Right renal cortex interstitium (tissue), 3 donors: ENCODE measurements at places on chromosomes 7 and 10.

DNA sequence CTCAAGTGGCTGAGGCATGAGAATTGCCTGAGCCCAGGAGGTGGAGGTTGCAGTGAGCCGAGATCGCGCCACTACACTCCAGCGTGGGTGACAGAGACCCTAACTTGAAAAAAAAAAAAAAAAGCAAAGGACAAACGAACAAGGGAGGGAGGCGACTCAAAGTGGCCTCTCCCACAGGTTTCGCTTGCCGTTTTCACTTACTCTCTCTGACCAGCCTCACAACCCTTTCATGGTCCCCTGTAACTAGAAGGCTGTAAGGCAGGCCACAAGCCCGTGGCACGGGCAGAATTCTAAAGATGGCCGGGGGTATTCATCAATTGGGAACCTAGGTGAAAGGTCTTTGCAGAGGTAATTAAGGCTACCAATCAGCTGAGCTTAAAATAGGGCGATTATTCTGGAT is 25.5 kb downstream of the GNA12 start:
- no peak for DNase-seq

DNA sequence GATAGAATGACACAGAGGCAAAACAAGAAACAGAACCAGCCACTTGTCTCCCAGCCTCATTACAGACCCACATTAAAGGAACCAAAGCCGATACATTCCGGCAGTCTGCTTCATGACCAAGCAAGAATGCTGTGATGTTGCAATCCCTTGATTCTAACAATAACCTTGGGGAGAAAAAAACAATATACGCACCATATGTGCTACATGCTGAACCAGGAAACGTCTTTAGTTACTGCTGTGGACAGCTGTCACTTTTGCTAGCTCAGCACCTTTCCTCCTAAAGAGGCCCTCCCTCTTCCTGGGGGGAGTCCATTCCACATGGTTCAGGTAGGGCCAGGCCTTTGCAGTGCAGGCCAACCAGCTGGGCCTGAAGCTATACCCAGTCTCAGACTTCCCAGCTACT is 79.1 kb downstream of the PRTFDC1 start:
- no peak for DNase-seq

GRCh38 chr7:114922026-114922651 is at the start of gene MDFIC:
MDFIC (plus strand) TSS chr7:114922094; CDS start chr7:114923034, 940 bp downstream.
- DNase-seq = peak; percentile 25

- DNase-seq = no peak
Measured at GRCh38 chr7:8125680-8126444, 136.1 kb downstream of the ICA1 start.

DNA sequence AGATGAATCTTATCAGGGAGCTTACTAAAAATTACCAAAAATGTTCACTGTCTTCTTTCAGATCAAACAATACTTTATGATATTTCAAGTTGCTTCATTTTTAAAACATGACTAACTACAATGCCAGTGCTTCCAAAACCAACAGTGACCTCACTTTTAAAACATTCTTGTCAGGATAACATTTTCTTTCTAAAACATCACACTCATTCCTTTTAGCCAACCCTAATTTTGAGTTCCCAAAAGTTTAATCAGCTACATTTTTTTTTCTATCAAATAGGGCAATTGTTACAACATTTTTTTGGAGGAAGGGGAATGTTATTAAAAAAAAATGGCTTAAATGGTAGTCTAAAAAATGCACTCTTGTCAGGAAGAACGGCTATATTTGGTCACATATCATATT is 37.3 kb downstream of the RTKN2 start:
- DNase-seq = no peak

DNA sequence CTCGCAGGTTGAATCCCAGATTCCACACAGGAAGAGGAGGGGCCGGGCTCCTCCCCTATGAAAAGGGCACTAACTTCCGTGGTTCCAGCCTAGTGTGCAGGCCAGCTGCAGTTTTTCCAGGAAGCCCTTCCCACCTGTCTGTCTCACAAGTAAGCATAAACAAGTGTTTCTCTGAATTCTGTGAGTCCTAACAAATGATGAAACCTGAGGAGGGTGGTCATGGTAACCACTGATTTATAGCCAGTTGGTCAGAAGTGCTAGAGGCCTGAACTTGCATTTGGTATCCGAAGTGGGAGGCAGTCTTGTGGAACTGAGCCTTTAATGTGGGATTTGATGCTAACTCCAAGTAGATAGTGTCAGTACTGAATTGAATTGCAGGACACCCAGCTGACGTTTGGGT is 54.7 kb upstream of the STEAP4 start:
- peak; percentile 79 for DNase-seq

GRCh38 chr7:155394413-155394812 is 63.5 kb upstream of the EN2 start:
- DNase-seq = no peak

- no peak for DNase-seq
Measured at GRCh38 chr10:60555700-60556099, 166.0 kb upstream of the ANK3 start.

DNA sequence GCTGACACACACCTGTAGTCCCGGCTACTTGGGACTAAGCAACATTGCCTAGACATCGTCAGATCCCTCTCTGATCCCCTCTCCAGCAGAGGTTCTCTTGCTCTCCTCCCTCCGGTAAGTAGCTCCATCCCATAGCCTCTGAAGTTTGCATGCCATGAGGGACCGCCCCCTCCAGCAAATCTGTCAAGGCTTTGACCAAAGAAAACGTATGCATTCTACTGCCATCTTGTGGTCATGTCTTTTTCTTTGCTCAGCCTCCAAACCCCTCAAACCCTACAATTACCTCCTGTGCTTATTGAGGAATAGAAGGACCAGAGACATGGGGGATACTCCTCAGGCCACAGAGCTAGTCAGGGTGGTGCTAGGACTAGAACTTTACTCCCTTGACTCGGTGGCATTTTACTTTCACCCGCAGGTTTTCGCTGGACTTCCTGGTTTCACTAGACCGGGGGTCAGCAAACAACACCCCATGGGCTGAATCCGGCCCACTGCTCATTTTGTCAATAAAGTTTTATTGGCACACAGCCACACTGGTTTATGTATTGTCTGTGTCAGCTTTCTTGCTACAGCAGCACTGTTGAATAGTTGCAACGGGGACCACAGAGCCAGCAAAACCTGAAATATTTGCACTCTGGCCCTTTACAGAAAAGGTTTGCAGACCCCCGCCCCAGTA is 202.6 kb upstream of the FOXK1 start:
- peak; percentile 15 for DNase-seq

- no peak for DNase-seq
Measured at GRCh38 chr10:102416283-102416682, 2.3 kb downstream of the PSD start.

DNA sequence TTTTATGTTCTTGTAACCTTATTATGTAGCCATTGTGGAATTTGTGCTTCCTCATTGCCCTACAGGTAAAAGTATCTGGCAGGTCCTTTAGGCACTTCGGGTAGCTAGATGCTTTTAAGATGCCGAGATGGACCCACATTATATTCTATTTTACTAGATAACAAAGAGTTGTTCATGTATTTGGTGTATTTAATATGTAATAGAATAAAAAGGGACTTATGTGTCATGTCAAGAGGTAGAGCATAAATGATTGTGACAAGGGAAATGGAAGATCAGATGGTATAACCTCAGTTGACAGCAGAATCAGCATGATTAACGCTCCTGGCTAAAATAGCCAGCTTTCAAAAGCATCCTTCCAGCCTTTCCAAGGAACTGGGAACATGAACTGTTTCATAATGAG is 50.6 kb downstream of the NPY start:
- DNase-seq = no peak

DNA sequence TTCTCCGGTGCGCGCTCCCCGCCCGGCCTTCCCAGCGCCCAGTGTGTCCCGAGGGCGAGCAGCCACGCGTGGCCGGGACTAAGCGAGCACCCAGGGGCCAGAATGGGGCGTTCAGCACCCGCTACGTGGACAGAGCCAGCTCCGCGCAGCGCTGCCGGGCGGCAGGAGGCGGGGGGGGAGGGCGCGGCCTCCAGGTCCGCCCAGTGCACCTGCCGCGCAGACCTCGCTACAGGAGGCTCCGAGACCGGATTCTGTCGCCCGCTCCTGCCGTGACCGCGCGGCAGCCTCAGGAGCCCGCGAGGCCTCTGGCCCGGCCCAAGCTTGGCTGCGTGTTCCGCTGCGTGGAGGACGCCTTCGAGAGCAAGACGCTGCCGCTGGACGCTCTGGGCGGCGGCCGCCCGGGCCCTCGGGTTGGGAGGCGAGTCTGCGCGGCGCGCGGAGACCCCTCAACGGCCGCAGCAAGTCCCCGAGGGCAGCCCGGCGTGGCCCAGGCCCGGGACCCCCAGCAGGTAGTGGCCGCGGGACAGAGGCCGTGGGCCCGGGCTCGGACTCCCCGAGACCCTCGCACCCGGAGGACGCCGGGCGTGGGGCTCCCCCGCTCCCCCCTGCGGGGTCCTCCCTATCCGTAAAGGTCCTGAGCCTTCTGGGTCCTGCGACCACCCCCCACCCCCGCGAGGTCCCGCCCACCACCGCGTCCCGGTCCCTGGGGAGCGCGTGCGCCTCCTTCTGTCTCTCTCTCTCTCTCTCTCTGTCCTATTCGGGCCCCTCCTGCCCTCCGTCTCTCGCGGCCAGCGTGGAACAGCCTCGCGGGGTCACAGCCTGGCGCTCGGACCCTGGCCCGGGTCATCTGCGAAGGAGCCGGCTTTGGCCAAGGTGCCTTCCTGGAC is 904 bp upstream of the DPYSL4 start:
- no peak for DNase-seq

- DNase-seq = no peak
Measured at GRCh38 chr7:148849393-148850098, 34.5 kb downstream of the EZH2 start.

GRCh38 chr7:138023618-138024342 is 21.9 kb upstream of the CREB3L2 start:
- no peak for DNase-seq

DNA sequence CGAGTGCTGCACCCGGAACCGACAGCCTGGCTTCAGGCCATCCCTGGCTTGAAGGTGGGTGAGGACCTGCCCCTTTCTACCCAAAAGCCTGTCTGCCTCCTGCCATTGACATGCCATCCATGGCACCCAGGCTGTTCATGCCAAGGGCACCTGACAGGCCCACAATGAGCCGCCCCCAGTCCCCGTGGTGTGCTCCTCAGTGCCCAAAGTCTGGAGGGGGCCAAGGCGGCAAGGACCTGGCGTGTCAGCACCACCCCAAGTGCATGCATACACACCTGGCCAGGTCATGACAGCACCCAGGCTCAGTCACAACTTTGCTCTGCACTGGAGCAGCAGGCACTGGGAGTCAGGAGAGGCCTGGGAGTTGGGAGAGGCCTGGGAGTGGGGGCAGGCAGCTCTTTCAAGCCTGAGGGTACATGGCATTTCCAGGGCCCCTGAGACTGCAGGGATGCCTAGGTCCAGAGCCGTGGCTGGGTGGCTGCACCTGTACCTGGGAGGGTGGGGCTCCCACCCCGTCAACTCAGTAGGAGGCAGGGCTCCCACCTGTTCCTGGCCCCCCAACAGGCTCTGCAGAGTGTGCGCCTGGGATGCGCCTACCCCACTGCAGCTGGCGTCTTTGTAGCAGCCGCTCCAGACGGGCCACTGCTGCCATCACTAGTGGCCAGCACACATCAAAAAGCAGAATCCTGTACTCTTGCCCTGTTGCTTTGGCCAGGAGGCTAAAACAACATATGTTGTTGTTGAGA is 71.7 kb downstream of the ZNF467 start:
- DNase-seq = no peak

DNA sequence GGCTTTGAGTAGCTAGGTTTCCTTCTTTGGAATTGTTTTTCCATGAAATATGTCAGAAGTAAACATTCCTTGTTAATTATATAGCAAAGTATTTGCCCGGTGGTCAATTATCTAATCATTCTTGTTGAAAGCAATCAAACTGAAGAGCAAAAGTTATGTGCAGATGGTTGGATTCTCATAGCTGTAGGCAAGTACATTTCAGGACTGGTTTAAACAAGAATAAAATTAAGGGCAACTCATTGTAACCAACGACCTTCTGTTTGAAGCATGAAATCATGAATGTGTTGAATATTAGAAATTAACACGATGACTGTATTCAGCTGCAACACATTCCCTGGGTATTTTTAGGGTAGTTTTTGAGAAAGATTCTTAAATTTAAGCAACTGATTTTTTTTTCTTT is 61.8 kb upstream of the NMT2 start:
- DNase-seq = no peak

GRCh38 chr7:65992526-65992925 is 10.5 kb upstream of the GUSB start:
- DNase-seq = no peak

- no peak for DNase-seq
Measured at GRCh38 chr7:103314852-103315251, 17.6 kb downstream of the PMPCB start.

DNA sequence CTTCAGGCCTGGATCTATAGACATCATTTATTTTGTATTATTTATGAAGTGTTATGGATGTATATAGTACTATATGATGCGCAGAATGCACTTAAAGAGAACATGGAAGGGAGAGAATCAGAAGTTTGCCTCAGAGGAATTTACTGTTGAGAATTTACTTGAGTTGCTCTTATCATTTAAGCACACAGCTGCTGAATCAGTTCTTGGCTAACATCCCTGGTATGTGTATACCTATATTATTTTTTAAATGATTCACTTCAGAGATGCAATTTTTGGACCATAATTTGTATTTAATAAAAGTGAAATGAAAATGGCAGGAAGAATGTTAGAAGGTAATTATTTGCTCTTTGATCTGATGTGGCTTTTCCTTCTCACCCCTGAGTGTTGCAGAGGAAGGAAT is 191.6 kb downstream of the BICC1 start:
- DNase-seq = no peak

DNA sequence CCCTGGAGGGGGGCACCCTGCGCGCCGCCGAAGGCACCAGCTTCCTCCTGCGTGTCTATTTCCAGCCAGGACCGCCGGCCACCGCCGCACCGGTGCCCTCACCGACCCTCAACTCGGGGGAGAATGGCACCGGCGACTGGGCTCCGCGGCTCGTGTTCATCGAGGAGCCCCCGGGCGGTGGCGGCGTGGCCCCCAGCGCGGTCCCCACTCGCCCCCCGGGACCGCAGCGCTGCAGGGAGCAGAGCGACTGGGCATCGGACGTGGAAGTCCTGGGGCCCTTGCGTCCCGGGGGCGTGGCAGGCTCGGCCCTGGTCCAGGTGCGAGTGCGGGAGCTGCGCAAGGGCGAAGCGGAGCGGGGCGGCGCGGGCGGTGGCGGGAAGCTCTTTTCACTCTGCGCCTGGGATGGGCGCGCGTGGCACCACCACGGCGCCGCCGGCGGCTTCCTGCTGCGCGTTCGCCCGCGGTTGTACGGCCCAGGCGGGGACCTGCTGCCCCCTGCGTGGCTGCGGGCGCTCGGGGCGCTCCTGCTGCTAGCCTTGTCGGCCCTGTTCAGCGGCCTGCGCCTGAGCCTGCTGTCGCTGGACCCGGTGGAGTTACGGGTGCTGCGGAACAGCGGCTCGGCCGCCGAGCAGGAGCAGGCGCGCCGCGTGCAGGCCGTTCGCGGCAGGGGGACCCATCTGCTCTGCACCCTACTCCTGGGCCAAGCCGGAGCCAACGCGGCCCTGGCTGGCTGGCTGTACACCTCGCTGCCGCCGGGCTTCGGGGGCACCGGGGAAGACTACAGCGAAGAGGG is 594 bp downstream of the CNNM1 start:
- DNase-seq = no peak
